ENCODE measurements at places on chromosomes 13 and 19. TPM values are rescaled to one million over a fixed set of nuclear protein-coding genes. Genes with fewer than 3 reads are reported as not detected.
A peak's percentile ranks its signal among the peaks of the same experiment; 100 is the strongest.

GRCh38 chr19:4802711-4803110, 11.2 kb downstream of the FEM1A start:
- H3K27ac ChIP-seq, result no peak overlapping the region
- no peak for DNase-seq
- H3K4me1 ChIP-seq, result peaks cover 18% of the 10 kb centered on the region
- no peaks in the 10 kb centered on the region for H3K27me3 ChIP-seq
- peaks cover 11% of the 10 kb centered on the region for H3K36me3 ChIP-seq

DNA sequence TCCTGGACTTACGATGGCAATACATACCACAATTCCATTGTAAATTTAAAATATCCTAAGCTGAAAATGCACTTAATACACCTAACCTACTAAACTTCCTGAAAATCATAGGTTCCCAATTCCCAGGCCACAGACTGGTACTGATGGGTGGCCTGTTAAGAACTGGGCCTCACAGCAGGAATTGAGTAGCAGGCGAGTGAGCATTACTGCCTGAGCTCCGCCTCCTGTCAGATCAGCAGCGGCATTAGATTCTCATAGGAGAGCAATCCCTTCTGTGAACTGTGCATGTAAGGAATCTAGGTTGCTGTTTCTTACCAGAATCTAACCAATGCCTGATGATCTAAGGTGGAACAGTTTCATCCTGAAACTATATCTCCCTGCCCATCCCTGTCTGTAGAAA, 1670.2 kb upstream of the PCDH20 start:
- no peak for DNase-seq
- H3K36me3 ChIP-seq, result no peaks in the 10 kb centered on the region
- no peak overlapping the region for H3K27ac ChIP-seq
- H3K27me3 ChIP-seq, result no peaks in the 10 kb centered on the region
- no peaks in the 10 kb centered on the region for H3K4me1 ChIP-seq

- no peaks in the 10 kb centered on the region for H3K36me3 ChIP-seq
- H3K27ac ChIP-seq, result no peak overlapping the region
- H3K4me1 ChIP-seq, result no peaks in the 10 kb centered on the region
- H3K4me3 ChIP-seq, result no peak overlapping the region
These were observed 397.6 kb downstream of the LIG4 start for GRCh38 chr13:107817647-107818287.

- H3K27ac ChIP-seq, result no peak overlapping the region
- H3K27me3 ChIP-seq, result no peaks in the 10 kb centered on the region
- DNase-seq, result no peak
- H3K4me1 ChIP-seq, result peaks cover 9% of the 10 kb centered on the region
- no peak overlapping the region for H3K4me3 ChIP-seq
- H3K36me3 ChIP-seq, result no peaks in the 10 kb centered on the region
These were observed 20.3 kb downstream of the XPO4 start for GRCh38 chr13:20882206-20882605.

DNA sequence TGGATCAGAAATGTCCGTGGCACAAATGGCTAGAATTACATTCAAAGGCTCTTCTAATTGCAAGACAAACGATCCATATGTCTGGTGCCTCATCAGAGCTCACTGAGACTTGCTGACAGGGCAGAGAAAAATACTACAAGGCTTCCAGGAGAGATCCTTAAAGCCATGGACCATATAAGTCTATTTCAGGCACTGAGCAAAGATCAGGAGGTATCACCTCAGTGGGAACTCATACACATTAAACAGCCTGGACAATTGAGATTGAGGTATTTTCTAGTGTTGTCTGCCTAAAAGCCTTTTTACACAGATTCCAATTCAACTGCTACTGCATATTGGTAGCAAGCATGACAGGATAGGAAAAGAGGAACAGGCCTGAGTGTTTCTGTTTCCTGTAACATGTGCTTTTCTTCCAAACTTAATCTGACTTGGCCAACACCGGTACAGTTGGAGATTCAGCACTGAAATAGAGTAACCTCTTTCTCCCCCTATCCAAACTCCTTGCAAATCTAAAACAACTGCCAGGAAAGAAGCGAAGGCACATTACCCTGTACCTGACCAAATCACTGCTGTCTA, 65.9 kb downstream of the SERP2 start:
- H3K27ac ChIP-seq, result peak overlapping the region; percentile 25
- peaks cover 53% of the 10 kb centered on the region for H3K4me1 ChIP-seq
- DNase-seq, result no peak
- no peaks in the 10 kb centered on the region for H3K27me3 ChIP-seq
- peaks cover 2% of the 10 kb centered on the region for H3K36me3 ChIP-seq

DNA sequence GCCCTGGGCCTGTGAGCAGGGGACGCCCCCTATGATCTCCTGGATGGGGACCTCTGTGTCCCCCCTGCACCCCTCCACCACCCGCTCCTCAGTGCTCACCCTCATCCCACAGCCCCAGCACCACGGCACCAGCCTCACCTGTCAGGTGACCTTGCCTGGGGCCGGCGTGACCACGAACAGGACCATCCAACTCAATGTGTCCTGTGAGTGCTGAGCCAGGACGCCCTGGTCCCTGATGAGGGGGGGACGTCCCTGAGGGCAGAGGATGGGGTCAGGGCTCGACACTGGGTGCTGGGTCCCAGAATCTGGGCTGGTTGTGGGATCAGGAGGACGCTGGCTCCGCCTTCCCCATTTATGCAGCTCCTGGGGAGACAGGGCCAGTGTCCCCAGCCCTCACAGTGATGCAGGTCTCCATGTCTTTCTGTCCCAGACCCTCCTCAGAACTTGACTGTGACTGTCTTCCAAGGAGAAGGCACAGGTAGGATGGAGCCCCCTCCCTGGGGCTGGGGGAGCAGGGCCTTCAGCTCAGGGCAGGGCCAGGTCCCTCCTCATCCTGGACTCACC, 2.5 kb downstream of the SIGLEC7 start:
- peaks cover 33% of the 10 kb centered on the region for H3K27me3 ChIP-seq
- no peak overlapping the region for H3K27ac ChIP-seq
- H3K4me1 ChIP-seq, result peaks cover 12% of the 10 kb centered on the region
- no peak for DNase-seq

- DNase-seq, result no peak
- H3K4me1 ChIP-seq, result peaks cover 6% of the 10 kb centered on the region
- no peak overlapping the region for H3K27ac ChIP-seq
- H3K27me3 ChIP-seq, result no peaks in the 10 kb centered on the region
- no peak overlapping the region for H3K4me3 ChIP-seq
- H3K36me3 ChIP-seq, result no peaks in the 10 kb centered on the region
These were observed 58.0 kb downstream of the USPL1 start for GRCh38 chr13:30675717-30676116.

- H3K27me3 ChIP-seq, result no peaks in the 10 kb centered on the region
- H3K36me3 ChIP-seq, result no peaks in the 10 kb centered on the region
- no peak overlapping the region for H3K27ac ChIP-seq
- no peak overlapping the region for H3K4me3 ChIP-seq
These were observed 97.9 kb upstream of the RNF113B start for GRCh38 chr13:98274921-98275487.

DNA sequence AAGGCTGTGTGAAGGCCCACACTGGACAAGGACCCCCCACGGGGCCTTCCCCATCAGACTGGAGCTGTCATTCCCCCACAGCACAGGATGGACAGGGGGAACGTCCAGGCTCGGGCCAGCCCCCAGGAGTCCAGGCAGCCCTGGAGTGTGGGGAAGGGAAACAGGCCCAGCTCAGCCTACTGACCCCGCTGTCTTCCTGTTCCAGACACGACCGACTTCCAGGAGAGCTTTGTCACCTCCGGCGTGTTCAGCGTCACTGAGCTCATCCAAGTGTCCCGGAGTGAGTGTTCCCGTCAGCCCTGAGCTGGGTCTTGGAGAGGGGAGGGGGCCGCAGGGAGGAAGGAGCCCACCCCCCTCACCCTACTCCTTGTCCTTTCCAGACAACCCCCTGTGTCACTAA, 47.0 kb downstream of the SMIM24 start:
- H3K4me1 ChIP-seq, result peaks cover 71% of the 10 kb centered on the region
- H3K4me3 ChIP-seq, result no peak overlapping the region
- H3K36me3 ChIP-seq, result peaks cover 59% of the 10 kb centered on the region
- no peak for DNase-seq
- peak overlapping the region; percentile 91 for H3K27ac ChIP-seq
- no peaks in the 10 kb centered on the region for H3K27me3 ChIP-seq

- H3K36me3 ChIP-seq, result no peaks in the 10 kb centered on the region
- peak overlapping the region; percentile 22 for H3K27ac ChIP-seq
- peak; percentile 18 for DNase-seq
- H3K4me1 ChIP-seq, result peaks cover 10% of the 10 kb centered on the region
- no peaks in the 10 kb centered on the region for H3K27me3 ChIP-seq
These were observed 384.3 kb downstream of the EFNB2 start for GRCh38 chr13:106151056-106151699.

GRCh38 chr13:37752146-37752545, 117.4 kb downstream of the TRPC4 start:
- no peaks in the 10 kb centered on the region for H3K27me3 ChIP-seq
- H3K4me1 ChIP-seq, result no peaks in the 10 kb centered on the region
- DNase-seq, result no peak
- no peaks in the 10 kb centered on the region for H3K36me3 ChIP-seq
- H3K4me3 ChIP-seq, result no peak overlapping the region
- H3K27ac ChIP-seq, result no peak overlapping the region

DNA sequence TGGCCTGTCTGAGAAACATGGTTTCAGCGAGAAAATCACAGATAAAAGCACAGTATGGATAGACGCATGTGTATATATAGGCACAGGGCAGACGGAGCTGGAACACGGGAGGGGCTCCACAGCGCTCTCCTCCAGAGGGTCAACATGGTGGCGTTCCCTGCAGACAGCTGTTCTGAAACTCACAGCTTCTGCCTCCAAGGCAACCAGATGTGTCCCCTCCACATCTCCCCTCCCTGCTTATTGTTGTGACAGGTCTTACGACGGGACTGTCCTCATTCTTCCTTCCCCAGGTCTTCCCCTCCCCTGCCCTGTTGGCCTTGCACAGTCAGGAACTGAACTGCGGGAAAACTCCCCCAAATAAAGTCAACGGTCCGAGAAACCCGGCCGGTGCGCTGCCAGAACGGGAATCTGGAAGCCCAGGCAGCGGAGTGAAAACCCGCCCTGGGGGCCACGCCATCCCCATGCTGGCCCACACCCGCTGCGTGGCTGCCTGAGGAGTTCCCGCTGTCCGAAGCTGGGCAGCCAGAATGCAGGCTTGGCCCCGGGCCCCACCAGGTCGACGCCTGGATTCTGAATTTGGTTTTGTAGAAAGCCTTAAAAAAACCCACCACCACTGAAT, 2.6 kb upstream of the TIMM13 start:
- no peak overlapping the region for H3K27ac ChIP-seq
- H3K27me3 ChIP-seq, result no peaks in the 10 kb centered on the region
- H3K36me3 ChIP-seq, result peaks cover 43% of the 10 kb centered on the region
- H3K4me3 ChIP-seq, result no peak overlapping the region
- peak; percentile 11 for DNase-seq

GRCh38 chr13:35675651-35676050, 199.2 kb upstream of the MAB21L1 start:
- H3K36me3 ChIP-seq, result peaks cover 4% of the 10 kb centered on the region
- H3K27me3 ChIP-seq, result no peaks in the 10 kb centered on the region
- no peaks in the 10 kb centered on the region for H3K4me1 ChIP-seq
- no peak overlapping the region for H3K4me3 ChIP-seq

DNA sequence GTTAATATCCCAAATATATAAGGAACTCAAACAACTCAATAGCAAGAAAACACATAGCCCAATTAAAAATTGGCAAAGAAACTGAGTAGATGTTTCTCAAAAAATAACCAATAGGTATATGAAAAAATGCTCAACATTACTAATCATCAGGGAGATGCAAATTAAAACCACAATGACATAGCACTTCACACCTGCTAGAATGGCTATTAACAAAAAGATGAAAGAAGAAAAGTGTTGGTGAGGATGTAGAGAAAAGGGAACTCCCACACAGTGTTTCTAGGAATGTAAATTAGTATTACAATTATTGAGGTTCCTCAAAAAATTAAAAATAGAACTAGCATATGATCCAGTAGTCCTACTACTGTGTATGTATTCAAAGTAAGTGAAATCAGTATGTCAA, 1212.8 kb downstream of the DIAPH3 start:
- H3K27ac ChIP-seq, result no peak overlapping the region
- H3K36me3 ChIP-seq, result no peaks in the 10 kb centered on the region
- DNase-seq, result no peak
- no peak overlapping the region for H3K4me3 ChIP-seq

DNA sequence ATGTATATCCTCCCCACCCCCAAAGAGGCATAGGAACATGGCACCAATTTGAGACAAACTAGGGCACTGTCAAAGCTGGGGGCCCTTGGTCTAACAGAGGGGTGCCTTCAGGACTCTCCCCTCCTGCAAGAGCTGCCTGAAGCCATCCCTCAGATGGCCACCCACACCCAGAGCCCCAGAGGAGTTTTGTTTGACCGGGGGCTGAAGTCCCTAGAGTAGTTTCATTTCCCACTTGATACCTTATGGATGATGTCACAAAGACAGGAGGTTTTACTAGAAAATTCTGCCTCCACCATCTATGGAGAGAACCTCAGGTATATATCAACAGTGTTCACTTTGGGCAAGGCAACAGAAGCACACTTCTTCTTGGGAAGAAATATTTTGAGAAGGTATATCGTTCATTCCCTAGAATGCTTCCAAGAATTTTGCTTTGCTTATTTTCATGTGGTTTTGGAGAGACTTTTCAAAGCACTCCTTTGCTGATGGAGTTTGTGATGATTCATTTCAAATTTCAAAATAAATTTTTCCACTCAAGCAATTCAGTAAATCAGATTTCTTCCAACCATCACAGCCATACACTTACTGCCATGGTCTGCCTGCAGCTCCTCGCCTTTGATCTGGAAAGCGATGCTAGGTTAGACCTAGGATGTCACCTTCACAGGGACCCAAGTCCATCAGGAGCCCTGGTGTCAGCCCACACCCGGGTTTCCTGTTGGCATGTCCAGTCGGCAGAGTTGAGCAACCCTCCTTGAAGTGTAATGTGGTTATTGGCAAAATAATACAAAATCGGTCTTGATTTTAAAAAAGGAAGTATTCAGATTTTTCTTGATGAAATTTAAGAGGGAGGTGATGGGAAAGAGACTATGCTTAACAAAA, 207.0 kb downstream of the SHISA2 start:
- H3K4me1 ChIP-seq, result peaks cover 6% of the 10 kb centered on the region
- no peaks in the 10 kb centered on the region for H3K27me3 ChIP-seq
- no peak overlapping the region for H3K27ac ChIP-seq
- no peaks in the 10 kb centered on the region for H3K36me3 ChIP-seq

GRCh38 chr13:40505196-40505595, 161.2 kb downstream of the FOXO1 start:
- H3K27me3 ChIP-seq, result no peaks in the 10 kb centered on the region
- H3K4me1 ChIP-seq, result no peaks in the 10 kb centered on the region
- H3K27ac ChIP-seq, result no peak overlapping the region
- no peak for DNase-seq

Gene B3GNT3
- total RNA-seq, result 117 TPM

Gene NDUFA11
- 130 TPM for total RNA-seq

Gene PGLYRP2
- total RNA-seq, result not detected

Gene SKA3
- 3.0 TPM for total RNA-seq

Gene ZNF471
- total RNA-seq, result 1.8 TPM

Gene ACP7
- total RNA-seq, result not detected

Gene STAP2
- total RNA-seq, result 43.3 TPM

Gene CPB2
- total RNA-seq, result not detected

Gene FXYD1
- 16.1 TPM for total RNA-seq

Gene CNFN
- 7.8 TPM for total RNA-seq

Gene NCAN
- not detected for total RNA-seq

Gene DOCK6
- total RNA-seq, result 243 TPM

Gene NTN5
- not detected for total RNA-seq

Gene METTL21C
- total RNA-seq, result not detected

Gene POLR1D
- 71.6 TPM for total RNA-seq

Gene UTP14C
- total RNA-seq, result 21.7 TPM

Gene ZNF296
- total RNA-seq, result 4.1 TPM

Gene PRDX2
- 118 TPM for total RNA-seq

Gene NXNL1
- not detected for total RNA-seq
